ENCODE measurements at places on chromosomes 1 and 21.

GRCh38 chr1:201191653-201192260, 1.1 kb downstream of the IGFN1 start:
- peak; percentile 82 for DNase-seq

- no peak for DNase-seq
Measured at GRCh38 chr1:14111121-14111520, 411.1 kb downstream of the PRDM2 start.

- DNase-seq, result no peak
Measured at GRCh38 chr1:101338714-101339430, 102.1 kb downstream of the S1PR1 start.

DNA sequence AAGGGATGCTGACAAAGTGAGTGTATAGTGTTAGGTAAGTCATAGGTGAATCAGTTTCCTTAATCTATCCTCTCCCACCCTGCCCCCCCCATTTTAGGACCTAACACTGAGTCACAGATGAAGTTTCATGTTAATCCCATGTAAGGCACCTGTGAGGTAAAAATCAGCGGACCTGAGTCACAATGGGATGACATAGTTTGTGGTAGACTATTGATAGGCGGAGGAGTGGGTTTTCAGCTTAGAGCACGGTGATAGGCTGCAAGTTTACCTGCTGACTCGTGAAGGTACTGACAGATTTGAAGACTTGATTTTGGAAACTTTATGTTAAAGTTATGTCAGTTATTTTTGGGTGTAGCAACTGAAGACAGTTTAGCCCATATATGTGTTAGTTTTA, 1.7 kb downstream of the TOR1AIP1 start:
- no peak for DNase-seq

DNA sequence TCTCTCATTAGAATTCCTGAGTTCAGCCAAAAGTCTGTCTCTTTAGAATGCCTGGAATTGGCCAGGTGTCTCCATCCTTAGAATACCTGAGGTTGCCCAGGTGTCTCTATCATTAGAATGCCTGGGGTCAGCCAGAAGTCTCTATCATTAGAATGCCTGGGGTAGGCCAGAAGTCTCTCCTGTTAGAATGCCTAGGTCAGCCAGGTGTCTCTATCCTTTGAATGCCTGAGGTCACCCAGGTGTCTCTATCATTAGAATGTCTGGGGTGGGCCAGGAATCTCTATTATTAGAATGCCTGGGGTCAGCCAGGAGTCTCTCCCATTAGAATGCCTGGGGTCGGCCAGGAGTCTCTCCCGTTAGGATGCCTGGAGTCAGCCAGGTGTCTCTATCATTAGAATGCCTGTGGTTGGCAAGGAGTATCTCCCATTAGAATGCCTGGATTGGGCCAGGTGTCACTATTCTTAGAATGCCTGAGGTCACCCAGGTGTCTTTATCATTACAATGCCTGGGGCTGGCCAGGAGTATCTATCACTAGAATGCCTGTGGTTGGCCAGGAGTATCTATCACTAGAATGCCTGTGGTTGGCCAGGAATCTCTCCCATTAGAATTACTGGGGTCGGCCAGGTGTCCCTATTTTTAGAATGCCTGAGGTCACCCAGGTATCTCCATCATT, 43.0 kb downstream of the RNF187 start:
- no peak for DNase-seq

DNA sequence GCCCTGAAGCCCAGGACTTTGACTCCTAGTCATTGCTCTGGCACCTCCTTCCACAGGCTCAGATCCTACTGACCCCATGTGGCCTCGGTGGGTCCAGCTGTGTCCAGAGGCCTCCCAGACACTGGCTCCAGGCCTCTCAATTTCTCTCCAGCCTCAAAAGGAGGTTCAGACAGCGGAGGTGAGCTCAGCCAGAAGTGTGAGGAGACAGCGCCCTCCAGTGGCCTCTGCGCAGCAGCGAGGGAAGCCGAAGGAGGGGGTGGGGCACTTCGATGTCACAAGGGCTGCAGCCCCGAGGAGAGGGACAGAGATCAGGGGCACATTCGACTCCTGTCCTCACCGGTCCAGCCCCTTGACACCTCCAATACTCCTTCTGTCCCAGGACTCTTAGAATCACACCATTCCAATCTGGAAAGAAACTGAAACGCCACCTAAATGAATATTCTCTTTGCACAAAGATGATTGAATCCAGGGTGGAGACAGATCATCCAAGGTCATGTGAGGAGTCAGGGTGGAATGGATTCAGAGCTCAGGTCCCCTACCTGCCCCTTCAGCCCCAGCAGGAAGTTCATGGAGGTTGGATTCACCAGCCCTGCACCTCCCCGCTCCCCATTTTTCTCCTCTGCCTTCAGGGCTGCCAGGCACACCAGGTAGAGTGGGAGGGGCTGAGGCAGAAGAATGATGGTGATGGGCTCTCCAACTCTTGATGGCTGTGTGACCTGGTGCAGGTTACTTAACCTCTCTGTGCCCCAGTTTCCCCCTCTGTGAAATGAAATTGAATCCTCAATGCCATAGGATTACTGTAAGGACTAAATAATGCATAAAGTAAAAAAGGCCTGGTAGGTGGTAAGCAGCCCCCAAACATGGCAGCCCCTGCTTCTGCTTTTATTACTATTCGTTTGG, 34.8 kb upstream of the ZBTB40 start:
- DNase-seq, result peak; percentile 25
